Gastrocnemius medialis (tissue), 4 donors: ENCODE measurements at places on chromosomes 2 and 18. TPM values are rescaled to one million over a fixed set of nuclear protein-coding genes. Genes with fewer than 3 reads are reported as not detected.
A peak's percentile ranks its signal among the peaks of the same experiment; 100 is the strongest.

Gene RIT2
- total RNA-seq = not detected

Gene GPR155
- total RNA-seq = 7.1 TPM

Gene DAPL1
- not detected for total RNA-seq

Gene CABYR
- 0.51 TPM for total RNA-seq

DNA sequence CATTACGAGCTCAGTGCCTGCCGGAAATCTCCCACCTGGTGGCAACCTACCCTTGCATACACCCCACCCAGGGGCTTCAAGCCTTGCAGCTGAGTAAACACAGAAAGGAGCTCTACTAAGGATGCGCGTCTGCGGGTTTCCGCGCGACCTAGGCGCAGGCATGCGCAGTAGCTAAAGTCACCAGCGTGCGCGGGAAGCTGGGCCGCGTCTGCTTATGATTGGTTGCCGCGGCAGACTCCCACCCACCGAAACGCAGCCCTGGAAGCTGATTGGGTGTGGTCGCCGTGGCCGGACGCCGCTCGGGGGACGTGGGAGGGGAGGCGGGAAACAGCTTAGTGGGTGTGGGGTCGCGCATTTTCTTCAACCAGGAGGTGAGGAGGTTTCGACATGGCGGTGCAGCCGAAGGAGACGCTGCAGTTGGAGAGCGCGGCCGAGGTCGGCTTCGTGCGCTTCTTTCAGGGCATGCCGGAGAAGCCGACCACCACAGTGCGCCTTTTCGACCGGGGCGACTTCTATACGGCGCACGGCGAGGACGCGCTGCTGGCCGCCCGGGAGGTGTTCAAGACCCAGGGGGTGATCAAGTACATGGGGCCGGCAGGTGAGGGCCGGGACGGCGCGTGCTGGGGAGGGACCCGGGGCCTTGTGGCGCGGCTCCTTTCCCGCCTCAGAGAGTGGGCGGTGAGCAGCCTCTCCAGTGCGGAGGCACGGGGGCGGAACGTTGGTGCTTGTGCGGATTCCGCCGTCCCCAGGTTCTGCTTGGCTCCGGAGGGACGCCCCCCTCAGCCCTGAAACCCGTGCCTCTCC, at the start of gene MSH2:
MSH2 (plus strand) TSS at position 352 of the 804 bp plus-strand sequence; CDS start at position 388, 36 bp downstream.
- H3K36me3 ChIP-seq = no peaks in the 10 kb centered on the region
- H3K4me1 ChIP-seq = peaks cover 8% of the 10 kb centered on the region
- H3K27me3 ChIP-seq = no peaks in the 10 kb centered on the region
- H3K27ac ChIP-seq = peak within 1 kb of the TSS; percentile 66

DNA sequence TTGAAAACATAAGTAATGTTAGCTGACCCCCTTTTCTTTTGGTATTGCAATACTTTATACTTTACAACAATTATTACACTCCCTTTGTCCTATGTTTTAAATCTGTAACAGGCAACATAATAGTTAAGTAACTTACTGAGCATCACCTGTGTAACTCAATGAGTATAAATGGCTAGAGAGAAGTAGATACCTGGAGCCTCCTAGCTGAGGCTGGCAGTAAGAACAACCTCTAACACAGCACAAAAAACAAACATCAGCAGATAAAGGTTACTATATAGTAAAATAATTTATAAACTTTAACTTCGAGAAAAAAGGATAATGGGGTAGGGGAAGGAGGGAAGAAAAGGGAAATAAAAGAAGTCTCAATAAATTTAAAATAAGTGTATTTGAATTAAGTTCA, 73.1 kb upstream of the ST8SIA5 start:
- no peak for DNase-seq
- no peaks in the 10 kb centered on the region for H3K4me1 ChIP-seq
- H3K27me3 ChIP-seq = no peaks in the 10 kb centered on the region
- H3K4me3 ChIP-seq = no peak overlapping the region
- H3K36me3 ChIP-seq = peaks cover 23% of the 10 kb centered on the region
- no peak overlapping the region for H3K27ac ChIP-seq

DNA sequence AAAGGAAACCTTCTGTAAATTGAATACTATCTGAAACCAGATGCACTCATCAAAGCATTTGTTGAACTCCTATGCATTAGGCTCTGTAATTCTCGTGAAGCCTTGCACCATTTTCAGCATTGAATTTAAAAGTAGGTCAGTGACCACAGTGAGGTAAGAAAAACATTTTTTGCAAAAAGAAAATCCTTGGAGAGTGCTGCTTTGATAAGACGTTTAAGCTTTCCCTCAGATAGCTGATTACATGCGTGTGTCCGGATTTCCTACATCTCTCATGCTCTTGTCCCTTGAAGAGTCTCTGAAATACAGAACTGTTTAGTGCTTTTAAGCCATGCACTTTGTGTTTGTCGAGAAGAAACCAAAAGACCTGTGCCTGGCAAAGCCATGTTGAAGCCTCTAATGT, 113.6 kb downstream of the FMNL2 start:
- no peak overlapping the region for H3K27ac ChIP-seq
- no peaks in the 10 kb centered on the region for H3K27me3 ChIP-seq
- peaks cover 56% of the 10 kb centered on the region for H3K4me1 ChIP-seq
- DNase-seq = no peak
- no peaks in the 10 kb centered on the region for H3K36me3 ChIP-seq
- H3K4me3 ChIP-seq = no peak overlapping the region

DNA sequence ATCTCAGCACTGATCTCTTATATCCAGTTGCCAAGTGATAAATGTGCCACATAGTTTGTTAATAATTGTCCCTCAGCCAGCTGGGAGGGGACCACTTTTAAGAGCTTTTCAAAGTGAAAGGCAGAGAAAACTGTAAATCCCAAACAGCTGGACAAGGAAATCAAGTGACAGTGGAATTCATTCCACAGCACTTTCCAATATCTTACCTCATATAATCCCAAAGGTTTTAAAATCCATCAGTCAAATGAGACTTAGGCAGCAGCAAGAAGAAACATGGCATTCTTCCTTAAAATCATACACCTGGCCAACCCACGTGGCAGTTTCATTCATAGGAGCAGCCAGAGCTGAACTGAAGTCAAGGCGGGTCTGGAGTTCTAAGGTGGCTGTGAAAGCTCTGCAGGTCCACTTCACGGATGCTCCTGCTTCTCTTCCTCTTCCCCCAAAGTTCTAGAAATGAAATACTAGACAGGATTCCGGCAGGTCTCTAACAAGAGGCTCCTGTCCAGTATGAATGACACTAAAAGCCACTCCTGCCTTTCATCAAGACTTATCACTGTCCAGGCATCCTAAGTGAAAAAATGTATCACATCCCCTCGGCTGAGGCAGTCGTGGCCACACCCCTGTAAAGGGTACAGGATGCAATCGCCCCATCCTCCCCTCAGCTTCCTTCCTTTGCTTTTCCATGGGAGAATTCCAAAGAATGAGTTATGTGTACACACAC, 190.4 kb upstream of the STK17B start:
- no peak for DNase-seq
- H3K4me3 ChIP-seq = peak overlapping the region; percentile 38
- H3K4me1 ChIP-seq = no peaks in the 10 kb centered on the region
- H3K27me3 ChIP-seq = no peaks in the 10 kb centered on the region

DNA sequence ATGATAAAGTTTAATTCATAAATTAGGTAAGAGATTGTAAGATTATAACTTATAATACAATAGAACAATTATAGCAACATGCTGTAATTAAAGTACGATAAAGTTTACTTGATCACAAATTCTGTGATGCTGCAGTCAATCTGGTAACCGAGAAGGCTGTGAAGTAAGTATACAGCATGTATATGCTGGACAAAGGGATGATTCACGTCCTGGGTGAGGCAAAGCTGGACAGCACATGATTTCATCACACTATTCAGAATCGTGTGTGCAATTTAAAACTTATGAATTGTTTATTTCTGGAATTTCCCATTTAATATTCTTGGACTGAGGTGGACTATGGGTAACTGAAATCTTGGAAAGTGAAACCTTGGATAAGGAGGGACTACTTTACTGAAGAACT, 522.2 kb upstream of the CNTNAP5 start:
- DNase-seq = no peak
- H3K27me3 ChIP-seq = no peaks in the 10 kb centered on the region
- no peaks in the 10 kb centered on the region for H3K4me1 ChIP-seq

GRCh38 chr2:172540421-172540820, 15.5 kb upstream of the PDK1 start:
- H3K27me3 ChIP-seq = no peaks in the 10 kb centered on the region
- H3K4me3 ChIP-seq = no peak overlapping the region
- no peaks in the 10 kb centered on the region for H3K4me1 ChIP-seq
- no peak for DNase-seq

GRCh38 chr2:79860228-79861058, 347.6 kb downstream of the CTNNA2 start:
- no peak overlapping the region for H3K4me3 ChIP-seq
- H3K4me1 ChIP-seq = no peaks in the 10 kb centered on the region

DNA sequence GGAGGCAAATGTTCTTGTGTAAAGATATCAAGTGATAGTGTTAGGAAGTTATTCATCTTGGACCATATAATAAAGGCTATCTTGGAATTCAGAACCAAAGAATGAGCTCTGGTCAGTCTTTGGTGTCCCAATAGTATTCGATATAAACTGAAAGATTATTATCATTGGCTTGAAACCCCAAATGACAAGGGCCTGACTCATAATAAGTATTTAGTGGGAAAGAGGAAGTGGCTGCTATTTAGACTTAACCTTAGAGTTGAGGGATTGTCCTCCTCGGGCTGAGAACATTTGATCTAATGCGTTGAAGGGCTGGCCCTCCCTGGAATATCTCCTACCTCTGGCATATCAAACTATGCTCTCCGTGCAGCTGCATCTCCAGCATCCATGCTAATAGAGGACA, 67.5 kb downstream of the CDH20 start:
- H3K36me3 ChIP-seq = no peaks in the 10 kb centered on the region
- no peaks in the 10 kb centered on the region for H3K4me1 ChIP-seq
- no peaks in the 10 kb centered on the region for H3K27me3 ChIP-seq
- DNase-seq = no peak
- H3K27ac ChIP-seq = no peak overlapping the region
- H3K4me3 ChIP-seq = no peak overlapping the region

GRCh38 chr2:62462211-62462610, 43.8 kb downstream of the TMEM17 start:
- no peak overlapping the region for H3K4me3 ChIP-seq
- peaks cover 3% of the 10 kb centered on the region for H3K4me1 ChIP-seq
- no peak for DNase-seq
- no peaks in the 10 kb centered on the region for H3K27me3 ChIP-seq

GRCh38 chr18:39776766-39777165, 2178.3 kb upstream of the PIK3C3 start:
- H3K36me3 ChIP-seq = no peaks in the 10 kb centered on the region
- no peak overlapping the region for H3K4me3 ChIP-seq
- H3K4me1 ChIP-seq = no peaks in the 10 kb centered on the region
- no peak for DNase-seq
- no peak overlapping the region for H3K27ac ChIP-seq
- no peaks in the 10 kb centered on the region for H3K27me3 ChIP-seq

DNA sequence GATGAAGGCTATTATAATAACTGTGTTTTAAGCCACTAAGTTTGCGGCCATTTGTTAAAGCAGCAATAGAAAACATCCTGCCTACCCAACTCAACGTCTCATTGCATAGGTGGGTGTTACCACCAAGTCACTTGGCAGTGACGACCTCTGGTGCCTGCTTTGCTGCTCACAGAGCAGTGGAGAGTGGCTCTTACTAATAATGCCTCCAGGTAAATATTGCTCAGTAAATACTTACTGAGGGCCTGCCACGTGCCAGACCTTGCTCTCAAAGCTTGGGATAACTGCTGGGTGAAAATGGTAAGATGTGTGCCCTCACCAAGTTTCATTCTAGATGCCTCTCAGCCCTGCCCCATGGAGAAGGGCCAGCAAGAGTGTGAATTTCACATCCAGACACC, 27.7 kb downstream of the ITGA6 start:
- peak overlapping the region; percentile 52 for H3K27ac ChIP-seq
- DNase-seq = no peak
- no peak overlapping the region for H3K4me3 ChIP-seq
- peaks cover 40% of the 10 kb centered on the region for H3K4me1 ChIP-seq
- H3K27me3 ChIP-seq = no peaks in the 10 kb centered on the region

DNA sequence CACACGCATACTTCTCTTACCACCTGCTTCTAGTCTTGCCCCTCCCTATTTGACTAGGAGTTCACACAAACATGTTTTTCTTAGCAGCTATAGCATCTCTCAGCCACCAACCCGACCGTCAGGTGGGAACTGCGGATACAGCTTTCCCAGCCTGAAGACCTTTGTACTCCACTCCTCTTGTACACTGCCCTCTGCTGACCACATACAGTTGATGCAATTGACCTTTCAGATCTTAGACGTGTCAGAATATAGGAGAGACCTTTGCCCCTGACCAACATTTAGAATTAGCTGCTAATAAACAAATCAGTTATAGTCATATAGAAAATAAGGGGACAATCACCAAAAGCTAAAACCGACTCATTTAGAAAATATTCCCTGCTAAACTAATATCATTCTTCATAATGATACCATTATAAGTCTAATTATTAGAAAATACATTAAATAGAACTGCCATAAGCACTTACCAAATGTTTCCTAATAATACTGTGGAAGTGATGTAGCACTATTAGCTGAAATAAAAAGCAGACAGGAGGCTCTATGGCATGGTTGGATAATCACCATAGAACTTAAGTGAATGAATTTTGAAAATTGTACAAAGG, 208.4 kb downstream of the RAD51AP2 start:
- H3K27me3 ChIP-seq = no peaks in the 10 kb centered on the region
- no peaks in the 10 kb centered on the region for H3K36me3 ChIP-seq
- DNase-seq = no peak
- no peaks in the 10 kb centered on the region for H3K4me1 ChIP-seq

- no peak for DNase-seq
- no peaks in the 10 kb centered on the region for H3K36me3 ChIP-seq
- H3K4me1 ChIP-seq = peaks cover 26% of the 10 kb centered on the region
- peak overlapping the region; percentile 86 for H3K27ac ChIP-seq
- no peaks in the 10 kb centered on the region for H3K27me3 ChIP-seq
Observed at GRCh38 chr18:31943878-31944816, 1.2 kb upstream of the TRAPPC8 start.

DNA sequence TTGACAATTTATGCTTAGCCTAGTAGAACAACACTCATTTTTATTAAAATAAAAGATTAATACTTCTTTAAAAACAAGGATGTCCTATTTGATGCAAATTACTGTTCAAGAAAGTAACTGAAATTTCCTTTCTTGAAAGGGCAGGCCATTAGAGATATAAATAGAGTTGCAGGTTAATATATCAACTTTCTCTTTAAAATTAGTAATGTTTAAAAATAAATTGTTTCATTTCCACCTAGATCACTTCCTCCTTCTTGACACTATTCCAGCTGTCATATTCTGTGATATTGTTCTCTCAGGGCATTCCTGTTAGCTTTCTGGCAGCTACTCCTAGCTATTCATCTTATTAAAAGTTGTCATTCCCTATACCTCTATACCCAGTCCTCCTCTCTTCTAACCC, 357.9 kb upstream of the NRP2 start:
- H3K27me3 ChIP-seq = no peaks in the 10 kb centered on the region
- DNase-seq = no peak
- no peaks in the 10 kb centered on the region for H3K4me1 ChIP-seq
- no peak overlapping the region for H3K27ac ChIP-seq

- peaks cover 7% of the 10 kb centered on the region for H3K4me1 ChIP-seq
- H3K27ac ChIP-seq = no peak overlapping the region
- no peak overlapping the region for H3K4me3 ChIP-seq
- no peak for DNase-seq
Observed at GRCh38 chr2:107807988-107808387, 18.7 kb upstream of the RGPD4 start.

- DNase-seq = no peak
- no peak overlapping the region for H3K27ac ChIP-seq
- H3K4me3 ChIP-seq = no peak overlapping the region
Observed at GRCh38 chr2:31563273-31563839, 17.4 kb downstream of the SRD5A2 start.
